ENCODE measurements at places on chromosomes 13 and 19. TPM values are rescaled to one million over a fixed set of nuclear protein-coding genes. Genes with fewer than 3 reads are reported as not detected.

CD33 gene
- 15.8 TPM for total RNA-seq

GPR183 gene
- total RNA-seq = 16.7 TPM

CD22 gene
- 0.50 TPM for total RNA-seq

FUT2 gene
- total RNA-seq = not detected

CYP4F2 gene
- total RNA-seq = not detected
